Fibroblast of the aortic adventitia (primary cell): ENCODE measurements at places on chromosomes 11 and 22. TPM values are rescaled to one million over a fixed set of nuclear protein-coding genes. Genes with fewer than 3 reads are reported as not detected.

ESAM gene
- 0.36 and 1.5 TPM in 2 replicates for total RNA-seq

OR4X1 gene
- total RNA-seq: not detected in 2 replicates

CABP4 gene
- total RNA-seq: not detected in 2 replicates

RASD2 gene
- total RNA-seq: 0.09 TPM in 1 of 2 replicates, not detected in the other

RAC2 gene
- total RNA-seq: 5.6 and 14.4 TPM in 2 replicates
